ENCODE measurements at places on chromosomes 6 and 20.
A peak's percentile ranks its signal among the peaks of the same experiment; 100 is the strongest.

DNA sequence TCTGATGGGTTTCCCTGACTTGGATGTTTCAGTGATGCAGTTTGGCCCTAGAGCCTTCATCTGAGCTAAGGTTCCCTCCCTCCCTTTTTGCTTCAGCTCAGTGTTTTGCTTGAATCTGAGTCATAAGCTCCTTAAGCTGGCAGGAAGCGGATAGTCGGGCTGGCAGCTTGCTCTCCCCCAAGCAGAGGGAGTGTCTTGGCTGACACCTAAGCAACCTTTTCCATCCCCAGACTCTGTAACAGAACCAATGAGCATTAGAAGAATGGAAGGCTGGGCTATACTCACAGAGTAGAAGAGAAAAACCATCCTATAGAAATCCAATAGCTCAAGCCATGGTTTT, 98.3 kb downstream of the HAO1 start:
- peak; percentile 21 for DNase-seq

DNA sequence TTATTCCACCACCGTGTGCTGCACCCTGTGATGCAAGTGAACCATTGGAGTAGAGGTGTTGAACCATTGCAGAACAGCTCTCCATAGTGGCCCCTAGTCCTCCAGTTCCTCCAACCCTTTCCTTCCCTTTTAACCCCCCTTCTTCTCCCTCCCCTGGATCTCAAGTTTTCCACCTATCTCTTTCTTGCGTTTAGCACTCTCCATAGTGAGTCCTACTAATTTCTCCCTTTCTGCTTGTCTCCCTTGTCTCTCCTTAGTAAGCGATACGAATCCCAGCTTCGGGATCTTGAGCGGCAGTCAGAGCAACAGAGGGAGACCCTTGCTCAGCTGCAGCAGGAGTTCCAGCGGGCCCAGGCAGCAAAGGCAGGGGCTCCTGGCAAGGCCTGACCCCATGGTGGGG, 1.1 kb downstream of the PFDN6 start:
- no peak for DNase-seq

DNA sequence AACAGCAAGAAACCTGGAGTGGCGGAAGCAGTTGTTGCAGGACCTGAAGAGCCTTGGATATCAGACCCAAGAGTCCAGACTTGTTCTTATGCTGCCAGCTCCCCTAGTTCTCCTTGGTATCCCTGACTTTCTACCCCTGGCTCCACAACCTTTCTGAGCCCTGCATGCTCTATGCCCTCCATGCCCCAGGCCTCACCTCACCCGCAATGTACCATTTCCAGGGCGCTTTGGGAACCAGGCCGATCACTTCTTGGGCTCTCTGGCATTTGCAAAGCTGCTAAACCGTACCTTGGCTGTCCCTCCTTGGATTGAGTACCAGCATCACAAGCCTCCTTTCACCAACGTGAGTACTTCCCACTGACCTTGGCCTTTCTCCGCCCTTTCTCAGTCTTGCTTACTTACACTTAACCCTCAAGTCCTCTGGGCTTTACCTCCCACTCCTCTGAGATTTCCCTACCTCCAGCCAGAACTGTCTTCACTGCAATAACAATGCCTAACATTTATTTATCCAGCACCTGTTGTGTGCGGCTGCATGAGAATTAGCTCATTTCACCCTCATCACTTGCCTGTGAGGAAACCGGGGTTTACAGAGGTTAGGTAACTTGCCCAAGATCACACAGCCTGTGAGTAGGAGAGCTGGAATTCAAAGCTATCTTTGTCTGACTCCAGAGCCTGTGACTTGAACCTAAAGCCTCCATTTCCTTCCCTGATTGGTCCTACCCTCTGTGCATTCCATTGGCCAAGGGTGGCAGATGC, 2.3 kb downstream of the POFUT1 start:
- DNase-seq = no peak

- no peak for DNase-seq
These were observed 74.4 kb upstream of the PDE10A start for GRCh38 chr6:165737396-165737795.

DNA sequence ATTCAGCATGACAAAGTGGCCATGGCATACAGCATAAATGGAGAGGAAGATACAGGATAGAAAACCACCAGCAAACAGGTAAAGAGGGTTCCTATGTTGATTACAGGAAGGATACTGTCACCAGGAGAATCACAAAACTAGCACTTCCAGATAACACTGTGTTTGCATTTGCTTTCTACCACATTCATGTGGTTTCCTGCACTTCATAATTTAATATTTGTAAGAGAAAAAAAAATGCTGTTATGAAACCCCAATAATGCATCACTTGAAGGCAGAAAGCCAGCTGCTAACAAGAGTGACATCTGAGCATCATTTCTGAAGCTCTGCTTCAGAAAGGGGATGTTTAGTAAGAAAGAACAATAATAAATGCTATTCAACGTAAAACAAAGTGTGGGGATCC, 106.6 kb downstream of the ATXN1 start:
- no peak for DNase-seq

DNA sequence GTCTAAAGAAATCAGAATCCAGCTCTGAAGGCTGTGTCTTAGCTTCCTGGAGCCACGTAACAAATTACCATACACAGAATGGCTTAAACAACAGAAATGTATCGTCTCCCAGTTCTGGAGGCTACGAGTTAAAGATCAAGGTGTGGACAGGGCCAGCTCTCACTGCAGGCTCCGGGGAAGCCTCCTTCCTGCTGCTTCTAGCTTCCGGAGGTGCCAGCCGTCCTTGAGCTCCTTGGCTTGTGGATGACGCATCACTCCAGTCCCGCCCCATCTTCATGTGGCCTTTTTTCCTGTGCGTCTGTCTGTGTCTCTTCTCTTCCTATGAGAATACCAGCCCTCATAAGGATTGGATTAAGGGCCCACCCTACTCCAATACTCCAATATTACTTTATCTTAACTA, 319.1 kb upstream of the QKI start:
- DNase-seq = no peak

DNA sequence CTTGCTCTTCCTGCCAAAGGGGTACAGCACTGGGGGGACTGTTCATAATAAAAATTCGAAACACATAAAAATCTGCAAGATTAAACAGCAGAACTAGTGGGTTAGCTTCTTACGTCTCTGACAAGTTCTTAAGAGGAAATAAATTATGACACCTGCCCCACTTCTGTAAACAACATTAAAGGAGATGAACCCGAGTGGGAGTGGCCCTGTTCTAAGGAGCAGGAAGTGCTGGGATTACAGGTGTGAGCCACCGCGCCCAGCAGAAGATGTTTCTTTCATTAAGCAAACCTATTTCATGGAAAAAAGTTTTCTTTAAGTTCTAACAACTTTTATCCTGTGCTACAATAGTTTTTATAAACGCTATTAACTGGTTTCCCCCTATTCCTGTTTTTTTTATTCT, 24.6 kb downstream of the USP45 start:
- DNase-seq = no peak

- DNase-seq = no peak
These were observed 66.9 kb downstream of the CARMIL1 start for GRCh38 chr6:25346064-25346463.

GRCh38 chr20:52383995-52384621, 192.5 kb upstream of the ZFP64 start:
- DNase-seq = no peak

GRCh38 chr6:89258912-89259311, 41.8 kb upstream of the GABRR1 start:
- no peak for DNase-seq

- DNase-seq = no peak
These were observed 123.0 kb downstream of the CD83 start for GRCh38 chr6:14240411-14241166.

- DNase-seq = no peak
These were observed 68.9 kb downstream of the NCR2 start for GRCh38 chr6:41404182-41404845.

DNA sequence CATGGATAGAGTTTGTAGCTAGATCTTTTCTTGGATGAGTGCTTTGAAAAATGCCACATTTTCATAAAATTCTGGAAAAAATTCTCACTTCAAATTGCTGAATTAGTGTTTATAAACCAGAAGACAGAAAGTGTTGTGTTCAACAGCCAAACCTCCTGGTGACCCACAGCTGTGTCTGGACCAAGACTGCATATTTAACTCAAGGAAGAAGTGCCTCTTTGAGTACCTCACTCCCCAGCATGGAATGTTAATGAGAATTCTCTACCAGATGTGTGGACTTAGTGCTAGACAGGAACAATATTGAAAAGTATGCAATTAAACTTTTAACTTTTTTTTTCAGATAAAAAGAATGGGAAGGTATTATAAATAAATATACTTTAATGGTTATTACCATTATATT, 609.3 kb downstream of the COL12A1 start:
- DNase-seq = no peak

DNA sequence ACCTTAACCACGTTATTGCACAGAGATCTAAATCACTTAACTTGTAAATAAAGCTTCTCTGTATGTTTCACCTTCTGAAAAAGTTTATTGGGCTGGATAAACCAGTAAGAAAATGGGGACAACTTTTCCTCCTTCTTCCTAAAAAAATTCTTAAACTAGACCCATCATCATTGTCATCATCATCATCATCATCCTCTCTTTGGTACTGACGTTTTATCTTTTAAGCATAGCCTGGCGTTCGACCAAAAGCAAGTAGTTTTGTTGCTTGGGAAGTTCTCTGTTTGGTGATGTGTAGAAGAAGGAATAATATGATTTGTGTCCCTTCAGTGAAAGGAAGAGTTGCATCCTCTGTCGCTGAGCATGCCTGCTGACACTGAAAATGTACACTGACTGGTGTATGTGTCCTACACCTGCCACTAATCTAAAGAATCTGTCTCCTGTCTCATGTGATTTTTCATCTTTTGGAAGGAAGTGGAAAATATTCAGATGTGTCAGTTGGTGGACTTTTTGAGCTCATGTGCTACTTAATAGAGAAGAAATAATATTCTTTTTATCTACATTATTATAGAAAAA, 2.5 kb downstream of the CLVS2 start:
- no peak for DNase-seq

DNA sequence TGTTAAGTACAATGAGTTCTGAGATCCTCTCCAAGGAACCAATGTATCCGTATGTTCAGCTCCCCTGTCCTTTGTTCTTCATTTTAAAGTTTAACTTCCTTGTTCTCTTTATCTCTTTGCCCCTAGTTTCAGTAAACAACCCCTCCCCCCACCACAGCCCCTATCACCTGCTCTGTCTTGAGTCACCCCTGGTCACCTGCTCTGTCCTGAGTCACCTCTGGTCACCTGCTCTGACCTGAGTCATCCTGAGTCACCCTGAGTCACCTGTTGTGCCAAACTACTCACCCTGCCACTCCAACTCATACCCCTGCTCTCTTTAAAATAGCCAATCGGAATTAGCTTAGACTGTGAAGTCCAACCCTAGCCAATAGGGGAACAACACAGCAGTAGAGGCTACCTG, 288.7 kb upstream of the CDYL start:
- DNase-seq = no peak

DNA sequence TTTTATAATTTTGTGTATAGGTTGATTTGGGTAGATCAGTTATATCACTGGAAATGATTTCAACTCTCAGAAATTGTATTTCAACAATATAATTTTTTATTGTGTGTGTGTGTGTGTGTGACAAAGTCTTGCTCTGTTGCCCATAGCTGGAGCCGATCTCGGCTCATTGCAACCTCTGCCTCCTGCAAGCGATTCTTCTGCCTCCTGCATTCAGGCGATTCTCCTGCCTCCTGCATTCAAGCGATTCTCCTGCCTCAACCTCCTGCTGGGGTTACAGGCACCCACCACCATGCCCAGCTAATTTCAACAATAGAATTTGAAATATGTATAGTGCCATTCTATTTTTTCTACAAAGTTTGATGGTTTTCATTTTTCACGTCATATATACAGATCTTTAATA, 24.1 kb downstream of the AFDN start:
- no peak for DNase-seq

DNA sequence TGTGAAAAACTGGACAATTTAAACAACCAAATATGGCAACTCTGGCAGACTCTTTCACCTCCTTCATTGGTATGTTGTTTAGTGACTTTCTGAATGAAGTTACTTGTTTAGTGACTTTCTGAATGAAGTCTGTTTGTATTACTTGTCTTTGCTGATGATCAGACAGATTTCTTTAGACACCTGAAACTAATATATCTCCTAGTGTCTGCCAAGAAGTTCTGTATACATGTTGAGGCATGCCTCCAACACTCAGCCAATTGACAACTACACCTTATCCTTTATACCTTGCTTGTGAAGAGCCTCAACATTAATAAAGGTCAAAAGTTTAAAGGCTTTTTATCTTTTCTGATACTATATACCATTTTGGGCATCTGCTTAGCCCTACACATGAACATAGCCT, 725.4 kb upstream of the EPHA7 start:
- DNase-seq = no peak

DNA sequence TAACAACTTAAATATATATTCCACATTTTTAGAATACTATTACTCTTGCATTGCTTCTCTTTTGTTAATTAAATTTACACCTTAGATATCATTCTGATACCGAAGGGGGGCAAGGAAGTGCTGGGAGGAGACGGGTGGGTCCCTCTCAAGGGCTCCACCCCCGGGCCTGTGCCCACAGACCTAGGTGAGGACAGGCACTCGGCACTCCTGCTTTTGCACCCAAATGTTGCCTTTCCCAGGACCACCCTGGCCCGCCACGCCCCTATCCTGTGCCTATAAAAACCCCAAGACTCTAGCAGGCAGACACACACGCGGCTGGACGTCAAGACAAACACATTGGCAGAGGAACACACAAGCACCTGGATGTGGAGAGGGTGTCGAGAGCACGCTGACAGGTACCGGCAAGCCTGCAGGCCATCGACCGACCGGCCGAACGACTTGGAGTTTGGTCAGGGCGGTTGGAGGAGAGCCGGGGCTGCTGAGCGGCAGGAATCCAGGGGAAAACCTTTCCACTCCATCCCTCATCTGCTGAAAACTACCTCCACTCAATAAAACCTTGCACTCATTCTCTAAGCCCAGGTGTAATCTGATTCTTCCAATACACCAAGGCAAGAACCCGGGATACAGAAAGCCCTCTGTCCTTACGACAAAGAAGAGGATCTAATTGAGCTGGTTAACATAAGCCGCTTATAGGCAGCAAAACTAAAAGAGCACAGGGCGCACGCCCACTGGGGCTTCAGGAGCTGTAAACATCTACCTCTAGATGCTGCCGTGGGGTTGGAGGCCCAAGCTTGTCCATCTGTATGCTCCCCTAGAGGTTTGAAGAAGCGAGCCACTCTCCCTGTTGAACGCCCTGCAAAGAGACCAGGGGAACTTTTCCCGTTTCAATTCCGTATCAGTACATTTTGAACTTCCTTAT, 197.4 kb upstream of the PRSS16 start:
- no peak for DNase-seq

GRCh38 chr6:122337645-122338044, 61.8 kb upstream of the HSF2 start:
- DNase-seq = no peak

DNA sequence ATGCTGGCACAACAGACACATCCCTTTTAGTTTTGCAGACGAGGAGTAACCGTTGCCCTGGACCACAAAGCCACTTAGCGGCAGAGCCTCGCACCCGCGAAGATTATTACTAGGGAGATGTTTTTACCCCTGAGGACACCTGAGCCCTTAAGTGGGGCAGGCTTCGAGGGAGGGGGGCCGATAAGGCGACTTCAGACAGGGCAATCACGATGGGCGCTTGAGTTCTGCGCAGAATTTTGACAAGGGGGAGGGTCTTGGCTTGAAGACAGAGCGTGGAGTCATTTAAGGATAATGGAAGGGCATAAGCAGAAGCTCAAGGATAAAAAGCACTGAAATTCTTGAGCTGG, 650 bp upstream of the TTK start:
- no peak for DNase-seq

Data from heart right ventricle (tissue), 16 donors.